ENCODE measurements at places on chromosomes 7 and 10.

- peak; percentile 6 for DNase-seq
Observed at GRCh38 chr7:34991938-34992840, 45.1 kb downstream of the DPY19L1 start.

- DNase-seq, result no peak
Observed at GRCh38 chr7:128763541-128763940, 12.1 kb downstream of the OPN1SW start.

DNA sequence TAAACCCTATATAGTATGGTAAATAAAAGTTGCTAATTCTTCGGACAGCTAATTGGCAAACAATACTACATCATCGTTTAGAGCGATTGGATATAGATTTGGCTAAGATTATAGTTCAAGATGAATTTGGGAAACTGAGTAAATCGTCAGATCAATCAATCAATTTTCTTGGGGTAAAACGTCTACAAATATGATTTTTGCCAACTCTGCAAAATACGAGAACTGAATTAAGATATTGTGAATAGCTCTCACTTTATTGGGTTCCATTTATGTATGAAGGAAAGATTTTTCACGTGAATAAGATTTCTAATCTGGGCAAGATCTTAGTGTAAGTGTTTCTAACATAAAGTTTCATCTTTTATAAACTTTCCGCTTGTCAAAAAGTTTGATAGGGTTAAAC lies 132.9 kb upstream of the AGR3 start:
- no peak for DNase-seq

- DNase-seq, result no peak
Observed at GRCh38 chr7:83559887-83560286, 89.1 kb downstream of the SEMA3E start.

- DNase-seq, result no peak
Observed at GRCh38 chr10:62133618-62134017, 135.0 kb downstream of the RTKN2 start.

DNA sequence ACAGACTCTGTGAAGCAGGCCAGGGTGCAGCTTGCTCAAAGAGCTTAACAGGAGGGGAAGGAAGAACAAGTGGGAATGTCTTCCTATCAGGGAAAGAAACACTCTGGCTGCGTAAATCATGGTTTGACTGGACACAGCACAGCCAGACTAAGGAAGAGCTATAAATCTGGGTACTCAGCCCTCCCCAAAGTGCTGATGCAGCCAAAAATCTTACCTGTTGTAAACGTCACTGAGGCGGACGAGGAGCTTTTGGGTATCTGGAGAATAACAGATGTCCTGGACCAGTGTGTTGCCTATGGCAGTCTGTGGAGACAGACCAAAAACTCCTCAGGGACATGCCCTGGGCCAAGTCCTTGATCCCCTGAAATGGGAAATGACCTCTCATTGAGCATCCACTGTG lies 43.1 kb upstream of the HNRNPH3 start:
- no peak for DNase-seq

DNA sequence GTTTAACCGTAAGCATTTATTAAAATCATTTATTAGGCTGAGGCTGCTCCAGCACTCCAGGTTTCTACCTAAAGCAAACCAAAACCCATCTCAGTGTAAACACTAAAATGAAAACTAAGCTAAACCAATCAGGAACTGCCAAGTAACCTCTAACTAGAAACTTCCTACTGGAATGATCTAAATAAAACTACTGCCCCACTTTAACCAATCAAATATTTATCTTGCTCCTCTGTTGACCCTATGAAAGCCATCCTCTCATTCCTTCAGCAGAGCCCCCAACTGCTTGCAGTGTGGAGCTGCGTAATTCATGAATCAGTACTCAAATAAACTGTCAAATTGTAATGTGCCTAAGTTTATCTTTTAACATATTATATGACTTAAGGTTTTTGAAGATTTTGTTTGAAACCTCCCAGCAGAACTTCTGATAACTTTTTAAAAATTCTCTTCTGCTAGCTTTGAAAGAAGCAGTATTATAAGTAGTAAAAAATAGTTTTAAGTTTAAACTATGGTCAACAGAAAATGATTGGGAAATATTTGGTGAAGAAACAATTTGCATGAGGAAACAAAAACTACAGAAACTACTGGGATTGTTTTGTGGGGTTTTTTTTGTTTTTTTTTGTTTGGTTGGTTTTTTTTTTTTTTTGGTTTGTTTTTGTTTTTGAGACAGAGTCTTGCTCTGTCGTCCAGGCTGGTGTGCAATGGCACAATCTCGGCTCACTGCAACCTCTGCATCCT lies 47.4 kb downstream of the GPR37 start:
- DNase-seq, result no peak

DNA sequence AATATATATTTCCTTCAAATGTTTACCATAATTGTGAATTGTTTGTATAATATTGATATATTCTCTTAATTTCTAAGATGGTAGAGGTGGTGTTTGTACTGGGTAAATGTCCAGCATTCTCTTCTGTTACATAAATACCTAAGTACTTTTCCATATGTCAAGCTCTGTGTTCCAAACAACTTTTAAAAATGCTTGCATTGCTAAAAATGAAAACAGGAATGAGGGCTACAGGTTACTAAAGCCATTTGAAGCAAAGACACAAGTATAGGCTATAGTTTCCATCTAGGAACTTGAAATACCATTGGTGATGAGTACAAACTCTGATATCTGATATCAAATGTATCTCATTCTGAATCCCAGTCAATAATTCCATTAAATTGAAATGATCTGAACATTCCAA lies 233.6 kb upstream of the SORCS1 start:
- DNase-seq, result no peak

Measured in stimulated activated CD4-positive, alpha-beta T cell treated with anti-CD3 and anti-CD28 coated beads, Interleukin-1b, Interleukin-23, amount 100 ng/mL, for 1 hour (primary cell).